ENCODE measurements at places on chromosomes 12 and 14.

GRCh38 chr14:101257551-101257950 is 303.7 kb upstream of the DIO3 start:
- DNase-seq: no peak

- DNase-seq: no peak
Measured at GRCh38 chr12:29634057-29634456, 136.6 kb upstream of the OVCH1 start.

DNA sequence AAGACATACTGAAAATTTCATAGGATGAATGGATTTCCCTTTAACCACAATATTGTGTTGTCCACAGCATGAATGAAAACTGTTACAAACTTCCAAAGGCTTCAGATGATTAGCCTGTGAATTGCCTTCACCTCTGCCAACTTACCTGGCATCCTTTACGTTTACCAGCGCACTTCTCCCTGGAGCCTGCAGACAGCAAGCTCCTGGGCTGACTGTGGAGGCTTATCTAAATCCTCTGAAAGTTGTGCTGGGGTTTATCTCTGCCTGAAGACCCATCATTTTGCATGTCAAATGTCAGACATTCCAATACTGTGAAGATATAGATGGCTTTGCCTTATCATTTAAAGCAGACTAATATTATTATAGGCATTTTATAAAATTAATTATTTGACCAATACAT is 403.0 kb downstream of the SYT1 start:
- DNase-seq: no peak

DNA sequence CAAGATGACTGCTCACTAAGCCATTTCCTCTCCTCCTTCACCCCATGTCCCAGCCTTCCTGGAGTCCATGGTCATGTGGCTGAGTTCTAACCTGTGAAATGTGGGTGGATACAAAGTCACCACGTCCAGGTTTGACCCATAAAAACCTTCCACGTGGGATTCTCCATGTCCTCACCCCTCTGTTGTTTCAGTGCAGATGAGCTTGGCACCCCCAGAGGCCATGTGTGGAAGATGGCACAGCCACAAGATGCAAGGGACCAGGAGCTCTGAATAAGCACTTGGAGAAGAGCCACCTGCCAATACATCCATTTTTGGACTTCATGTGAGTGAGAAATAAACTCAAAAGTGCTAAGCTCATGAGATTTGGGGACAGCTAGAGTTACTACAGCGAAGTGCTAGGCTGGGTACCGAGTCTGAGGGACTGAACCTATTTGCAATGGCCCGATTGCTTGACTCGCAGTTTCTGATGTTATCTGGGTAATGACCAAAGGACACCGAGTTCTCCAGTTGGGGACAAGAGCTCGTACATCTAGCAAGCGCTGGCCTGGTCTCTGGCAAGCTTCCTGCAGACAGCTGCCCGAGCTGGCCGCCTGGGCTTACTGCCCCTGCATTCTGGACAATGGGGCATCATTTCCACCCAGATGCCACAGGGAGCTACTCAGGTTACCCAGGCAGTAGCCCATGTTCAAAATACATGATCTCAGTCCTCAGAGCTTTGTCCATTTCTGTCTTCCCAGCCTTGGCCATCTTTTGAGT is 7.7 kb upstream of the SLC24A4 start:
- no peak for DNase-seq

GRCh38 chr12:103640410-103640809 is 53.3 kb downstream of the STAB2 start:
- DNase-seq: no peak

- DNase-seq: no peak
Measured at GRCh38 chr14:61559641-61560201, 135.6 kb upstream of the HIF1A start.

DNA sequence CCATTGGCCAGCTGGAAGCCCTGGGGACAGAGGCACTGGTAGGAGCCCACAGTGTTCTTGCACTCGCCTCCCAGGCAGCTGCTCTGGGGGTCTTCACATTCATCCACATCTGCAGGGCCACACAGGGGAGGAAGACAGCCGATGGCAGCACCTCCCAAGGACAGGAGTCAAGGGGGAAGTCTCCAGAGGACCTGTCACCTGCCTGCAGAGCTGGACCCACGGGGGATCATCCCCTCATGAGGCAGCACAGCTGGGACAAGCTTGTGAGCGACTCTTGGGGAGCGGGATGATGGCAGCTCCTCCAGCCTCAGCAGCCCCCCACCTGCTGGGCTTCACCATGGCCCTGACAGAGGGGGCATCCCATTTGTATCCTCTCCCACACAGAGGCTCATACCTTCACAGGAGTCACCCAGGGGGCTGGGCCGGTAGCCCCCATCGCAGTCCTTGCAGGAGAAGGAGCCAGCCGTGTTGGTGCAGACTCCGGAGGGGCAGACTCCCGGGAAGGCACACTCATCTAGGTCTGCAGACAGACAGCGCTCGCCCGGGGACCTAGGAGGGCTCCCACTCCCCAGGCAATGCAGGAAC is 15.4 kb downstream of the ISCA2 start:
- no peak for DNase-seq

DNA sequence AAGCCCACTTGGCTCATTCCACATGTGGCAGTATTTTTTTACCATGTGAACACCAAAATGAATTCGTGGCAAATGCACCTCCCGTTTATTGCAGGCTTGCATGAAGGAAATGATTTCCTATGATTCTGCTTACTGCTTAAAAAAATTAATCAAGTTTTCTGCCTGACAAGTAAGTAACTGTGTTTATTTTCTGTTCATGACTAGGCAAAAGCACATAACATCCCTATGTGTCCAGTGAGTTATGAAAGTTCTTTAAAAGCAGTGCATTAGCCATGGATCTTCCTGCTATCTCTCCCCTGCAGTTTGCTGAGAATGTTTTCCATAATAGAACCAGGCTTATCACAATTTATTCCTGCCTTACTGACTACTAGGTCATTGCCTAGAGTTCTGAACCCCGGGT is 20.4 kb downstream of the GPR65 start:
- no peak for DNase-seq

GRCh38 chr12:87169010-87169409 is 860.2 kb downstream of the C12orf50 start:
- DNase-seq: no peak

- DNase-seq: no peak
Measured at GRCh38 chr14:83271663-83272062, 1738.0 kb upstream of the SEL1L start.

DNA sequence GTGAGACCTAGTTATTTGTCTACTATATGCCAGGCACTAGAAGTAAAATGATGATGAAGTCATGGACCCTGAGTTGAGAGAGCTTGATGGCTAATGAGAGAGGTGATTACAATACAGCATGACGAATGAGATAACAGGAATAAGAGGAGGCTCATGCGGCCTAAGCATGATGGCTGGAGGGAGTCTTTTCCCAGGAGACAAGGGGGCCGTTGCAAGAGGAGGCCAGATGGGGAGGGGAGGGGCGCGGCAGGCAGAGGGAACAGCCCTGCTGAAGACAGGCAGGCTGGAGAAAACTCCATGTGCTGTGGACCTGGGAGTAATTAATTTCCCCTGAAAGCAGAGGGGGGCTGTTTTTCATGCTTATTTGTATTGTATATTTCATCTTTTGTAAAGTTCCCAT is 144.7 kb upstream of the RFLNA start:
- DNase-seq: no peak
